ENCODE measurements at places on chromosomes 1 and 21.

DNA sequence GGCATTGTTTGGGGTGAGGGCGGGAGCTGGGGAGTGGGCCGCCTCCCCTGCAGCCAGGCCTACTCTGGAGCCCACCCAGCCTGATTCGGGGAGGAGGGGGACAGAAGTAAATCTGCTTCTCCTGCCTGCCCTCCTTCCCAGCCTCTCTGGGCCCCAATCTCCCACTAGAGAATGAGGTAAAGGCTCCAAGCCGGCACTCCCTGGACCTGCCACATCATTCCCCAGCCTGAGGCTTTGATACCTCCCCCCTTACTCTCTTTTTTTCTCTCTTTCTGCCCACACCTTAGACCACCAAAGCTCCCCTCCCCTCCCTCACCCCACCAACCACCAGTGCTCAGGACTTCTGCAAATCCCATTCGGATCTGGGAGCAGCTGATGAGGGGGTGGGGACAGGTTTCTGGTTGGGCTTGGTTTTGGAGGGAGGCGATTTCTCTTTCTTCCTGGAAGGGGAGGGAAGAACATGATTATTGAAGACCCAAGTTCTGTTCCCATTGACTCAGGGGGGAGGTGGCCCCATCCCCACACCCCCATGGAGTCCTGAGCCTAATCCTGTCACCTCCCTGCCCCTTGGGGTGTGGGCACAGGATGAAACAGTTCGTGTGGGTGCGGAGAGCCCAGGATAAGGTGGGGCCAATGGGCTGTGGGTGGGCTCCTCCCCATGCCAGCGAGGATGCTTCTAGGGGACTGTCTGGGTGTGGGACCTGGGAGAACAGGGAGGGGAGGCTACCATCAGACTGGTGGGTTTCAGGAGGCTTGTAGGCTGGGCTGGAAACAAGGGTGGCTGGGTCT is 1.3 kb downstream of the MAP7D1 start:
- DNase-seq = no peak

GRCh38 chr1:17671741-17672140 is 83.4 kb upstream of the ACTL8 start:
- DNase-seq = no peak

- no peak for DNase-seq
Observed at GRCh38 chr1:64546013-64546412, 76.1 kb downstream of the CACHD1 start.

- no peak for DNase-seq
Observed at GRCh38 chr1:86542631-86543030, 4.2 kb upstream of the CLCA4 start.

DNA sequence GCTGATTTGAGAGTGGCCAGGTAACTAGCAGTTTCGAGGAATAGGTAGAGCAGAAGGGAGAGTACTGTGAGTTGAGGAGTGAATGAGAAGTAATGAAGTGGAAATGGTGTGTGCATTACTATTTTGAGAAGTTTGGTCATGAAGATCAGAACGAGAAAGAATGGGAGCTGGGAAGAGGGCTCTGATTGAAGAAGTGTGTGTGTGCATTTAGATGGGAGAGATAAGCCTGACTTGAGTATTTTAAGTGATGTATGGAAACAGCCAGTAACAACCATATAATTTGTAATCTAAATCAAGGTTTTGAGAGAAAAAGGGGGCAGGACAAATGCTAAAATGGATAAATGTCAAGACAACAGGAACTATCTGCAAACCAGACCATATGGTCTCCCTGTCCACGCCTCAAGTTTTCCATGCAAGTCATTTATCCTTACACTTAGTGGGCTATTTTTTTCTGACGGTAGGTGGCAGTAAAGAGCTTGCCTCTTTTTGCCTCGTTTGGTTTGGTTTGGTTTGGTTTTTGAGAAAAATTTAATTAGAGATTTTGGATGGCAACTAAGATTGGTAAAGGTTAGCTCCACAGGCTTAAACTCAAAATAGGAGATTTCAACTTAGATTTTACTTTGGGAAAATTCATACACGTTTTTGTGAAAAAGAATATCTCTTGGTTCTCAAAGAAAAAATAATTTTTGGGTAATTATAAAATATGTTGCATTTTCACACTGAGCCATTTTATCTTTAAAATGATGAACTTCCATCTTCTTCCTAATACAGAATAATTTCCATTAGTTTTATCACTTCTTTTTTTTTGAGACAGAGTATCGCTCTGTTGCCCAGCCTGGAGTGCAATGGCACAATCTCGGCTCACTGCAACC is 9.5 kb upstream of the B3GALNT2 start:
- no peak for DNase-seq

GRCh38 chr1:228323401-228323800 is 83.2 kb downstream of the TRIM11 start:
- no peak for DNase-seq

DNA sequence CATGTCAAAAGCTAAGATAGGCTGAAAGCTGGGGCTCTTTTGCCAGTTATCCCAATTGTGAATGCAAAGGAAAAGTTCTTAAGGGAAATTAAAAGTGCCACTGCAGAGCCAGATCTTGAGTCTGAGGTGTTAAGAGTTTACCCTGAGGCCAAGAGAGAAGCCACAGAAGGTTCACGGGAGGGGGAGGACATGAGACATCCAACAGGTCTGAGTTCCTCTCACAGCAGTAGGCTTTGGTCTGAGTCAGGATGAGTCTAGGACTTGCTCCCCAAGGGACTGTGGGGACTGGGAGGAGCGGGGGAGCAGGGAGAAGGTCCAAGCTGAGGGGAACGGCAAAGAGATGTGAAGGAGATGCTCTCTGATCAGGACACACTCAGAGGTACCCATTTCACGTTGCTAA is 411.2 kb upstream of the CAMK1G start:
- DNase-seq = no peak

GRCh38 chr1:167661527-167662426 is 31.7 kb downstream of the RCSD1 start:
- DNase-seq = no peak

DNA sequence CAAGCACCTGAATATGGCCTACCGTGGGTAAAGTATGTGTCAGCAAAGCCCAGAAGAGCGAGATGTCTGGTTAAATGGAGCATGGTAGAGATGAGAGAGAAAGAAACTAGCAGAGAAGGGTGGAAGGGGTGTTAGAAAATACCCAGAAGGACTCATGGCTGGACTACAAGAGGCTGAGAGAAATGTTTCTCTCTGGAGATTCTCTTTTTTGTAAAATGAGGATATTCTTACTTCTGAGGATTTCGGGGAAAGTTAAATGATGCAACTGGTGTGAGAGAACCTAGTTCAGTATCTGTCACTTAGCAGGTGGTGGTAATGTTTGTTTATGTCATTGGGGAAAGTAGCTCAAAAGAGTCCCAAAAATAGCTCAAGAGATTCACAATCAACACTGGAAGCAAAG is 7.2 kb upstream of the EPS15 start:
- no peak for DNase-seq
